ENCODE measurements at places on chromosomes 5 and 9.

GRCh38 chr5:73280821-73281746, 108.1 kb downstream of the TMEM174 start:
- peak; percentile 83 for DNase-seq

DNA sequence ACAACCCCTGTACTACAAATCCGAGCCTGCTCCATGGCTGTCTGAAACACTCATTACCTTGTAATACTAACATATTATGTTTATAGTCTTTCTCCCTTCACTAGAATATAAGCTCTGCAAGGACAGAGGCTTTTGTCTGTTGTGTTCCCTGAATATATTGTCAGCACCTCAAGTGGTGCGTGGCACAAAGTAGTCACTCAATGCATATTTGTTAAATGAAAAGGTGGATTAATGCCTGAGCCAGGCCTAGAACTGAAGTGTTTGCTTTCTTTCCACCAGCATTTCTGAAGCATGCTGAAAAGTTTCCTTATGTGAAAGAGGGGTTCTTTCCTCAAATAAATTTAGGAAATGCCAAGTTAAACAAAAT, 36.3 kb downstream of the ELL2 start:
- DNase-seq, result no peak

GRCh38 chr5:39213447-39214207, 5.7 kb downstream of the FYB1 start:
- no peak for DNase-seq

DNA sequence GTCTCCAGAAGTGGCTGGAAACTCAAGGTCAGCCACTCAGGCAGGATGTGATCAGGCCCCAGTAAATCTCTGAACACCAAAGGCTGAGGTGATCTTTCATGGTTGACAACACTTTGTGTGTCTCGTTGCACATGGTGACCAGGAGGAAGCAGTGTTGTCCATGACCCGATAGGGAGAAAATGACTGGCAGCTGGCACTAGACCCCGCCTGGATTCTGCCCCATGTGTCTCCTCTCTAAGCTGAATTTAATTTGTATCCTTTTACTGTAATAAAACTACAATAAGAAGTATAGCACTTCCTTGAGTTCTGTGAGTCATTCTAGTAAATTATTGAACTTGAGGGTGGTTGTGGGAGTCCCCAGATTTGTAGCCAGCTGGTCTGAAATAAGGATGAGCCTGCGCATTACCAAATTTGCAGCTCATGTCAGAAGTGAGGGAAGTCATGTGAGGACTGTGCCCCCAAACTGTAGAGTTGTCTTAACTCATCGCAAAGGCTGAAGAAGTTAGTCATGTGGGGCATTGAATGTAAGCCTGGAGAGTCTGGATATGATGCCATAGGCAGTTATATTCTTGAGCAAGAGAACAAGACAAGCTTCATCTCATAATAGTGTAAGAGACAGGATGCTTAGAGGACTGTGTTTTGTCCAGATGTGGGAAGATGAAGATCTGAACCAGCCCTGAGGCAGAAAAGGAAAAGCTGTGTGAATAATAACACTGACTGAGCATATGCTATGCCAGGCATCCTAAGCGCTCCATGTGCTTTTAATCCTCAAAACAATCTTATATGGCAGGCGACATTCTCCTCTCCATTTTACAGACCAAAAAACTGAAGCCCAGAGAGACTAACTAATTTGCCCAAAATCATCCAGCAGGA, 55.9 kb downstream of the TMEM215 start:
- DNase-seq, result no peak

DNA sequence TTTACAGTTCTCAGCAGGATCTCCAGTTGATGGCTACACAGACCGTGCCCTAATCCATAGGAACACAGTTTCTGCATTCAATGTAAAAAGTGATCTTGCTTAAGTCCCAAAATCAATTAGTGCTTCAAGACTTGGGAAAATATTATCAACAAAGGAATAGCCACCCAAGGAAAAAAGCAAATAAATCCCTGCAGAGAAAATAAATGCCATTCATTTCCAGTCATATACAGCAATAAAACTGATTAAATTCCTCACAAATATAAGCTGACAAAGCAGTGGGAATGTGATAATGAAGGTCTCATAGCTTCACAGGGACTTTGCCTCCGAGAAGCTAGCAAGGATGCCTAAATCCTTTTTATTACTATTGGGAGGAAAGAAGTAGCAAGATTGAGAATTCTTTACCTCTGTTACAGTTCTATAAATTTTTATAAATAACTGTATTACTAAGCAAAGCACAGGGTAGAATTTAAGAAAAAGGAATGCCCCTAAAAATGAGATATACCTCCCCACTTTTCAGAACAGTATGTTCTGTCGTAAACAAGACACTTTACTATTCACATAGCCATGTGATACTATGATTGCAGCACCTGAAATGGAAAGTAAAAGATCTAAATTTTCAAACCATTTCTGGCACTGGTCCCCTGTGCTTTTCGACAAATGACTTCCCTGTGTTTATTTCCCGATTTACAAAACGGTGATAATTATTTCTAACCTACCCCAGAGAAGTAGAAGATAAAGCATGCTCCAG, 59.8 kb downstream of the ARSB start:
- no peak for DNase-seq

DNA sequence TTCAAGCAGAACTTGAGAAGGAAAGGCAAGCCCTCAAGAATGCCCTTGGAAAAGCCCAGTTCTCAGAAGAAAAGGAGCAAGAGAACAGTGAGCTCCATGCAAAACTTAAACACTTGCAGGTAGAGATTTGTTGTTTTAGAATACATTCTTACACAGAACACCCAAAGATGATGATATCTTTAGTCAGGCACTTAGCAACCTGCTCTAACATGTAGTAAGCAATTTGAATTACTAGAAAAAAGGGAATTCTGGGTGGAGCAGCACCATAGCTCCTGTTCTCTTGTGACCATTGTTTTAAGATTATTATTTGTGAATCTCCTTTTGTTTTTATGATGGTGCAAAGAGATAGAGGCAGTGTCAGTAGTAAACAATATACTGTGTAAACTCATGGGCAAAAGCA, 63.1 kb downstream of the RAB14 start:
- no peak for DNase-seq

DNA sequence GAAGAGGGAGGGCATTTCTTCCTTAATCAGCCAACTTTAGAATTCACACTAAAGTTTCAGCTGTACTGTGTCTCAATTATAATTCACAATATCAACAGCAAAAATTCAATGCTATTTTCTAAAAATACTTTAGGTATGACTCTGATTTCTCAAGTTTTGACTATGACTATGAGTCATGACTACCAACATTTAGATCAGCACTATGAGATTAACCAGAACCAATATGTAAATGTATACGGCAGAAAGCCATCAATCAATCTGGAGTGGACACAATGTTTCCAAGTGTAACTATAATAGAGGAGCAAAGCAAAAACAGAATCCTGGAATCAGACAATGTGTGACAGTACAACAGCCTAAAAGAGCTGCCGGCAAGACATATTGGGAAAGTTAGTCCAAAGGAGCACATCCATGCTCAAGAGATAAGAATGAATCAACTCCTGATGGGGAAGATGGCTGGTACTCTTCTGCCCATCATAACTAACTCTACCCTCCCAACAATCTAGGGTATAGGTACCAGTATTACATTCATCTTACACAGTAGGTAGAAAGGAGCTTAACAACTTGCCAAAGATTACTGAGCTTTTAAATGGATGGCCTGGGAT, 294.4 kb downstream of the SEMA5A start:
- no peak for DNase-seq

DNA sequence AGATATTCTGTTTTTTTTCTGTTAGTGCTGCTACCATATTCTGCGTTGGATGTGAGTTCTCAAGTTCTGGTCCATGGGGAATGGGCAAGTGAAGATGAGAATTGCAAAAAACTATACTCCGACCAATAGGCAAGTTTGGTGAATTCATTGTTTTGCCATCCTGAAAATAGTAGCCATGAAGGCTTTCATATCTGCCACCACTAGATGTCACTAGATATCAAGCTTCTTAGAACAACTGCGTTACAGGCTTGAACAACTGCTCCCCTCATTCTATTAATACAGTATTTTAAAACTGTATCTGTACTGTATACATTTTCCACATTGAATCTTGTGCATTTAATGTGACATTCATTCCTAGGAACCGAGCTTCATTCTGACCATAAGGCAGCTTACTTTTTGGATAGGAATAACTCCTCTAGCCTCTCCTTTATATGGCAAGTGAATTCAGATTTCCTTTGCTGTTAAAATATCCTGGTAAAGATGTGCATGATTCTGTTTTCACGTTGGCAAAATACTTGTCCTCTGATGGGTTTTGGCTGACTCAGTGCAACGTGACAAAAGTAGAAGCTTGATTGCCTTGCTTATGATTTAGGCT, 163.6 kb downstream of the SREK1 start:
- DNase-seq, result peak; percentile 2

DNA sequence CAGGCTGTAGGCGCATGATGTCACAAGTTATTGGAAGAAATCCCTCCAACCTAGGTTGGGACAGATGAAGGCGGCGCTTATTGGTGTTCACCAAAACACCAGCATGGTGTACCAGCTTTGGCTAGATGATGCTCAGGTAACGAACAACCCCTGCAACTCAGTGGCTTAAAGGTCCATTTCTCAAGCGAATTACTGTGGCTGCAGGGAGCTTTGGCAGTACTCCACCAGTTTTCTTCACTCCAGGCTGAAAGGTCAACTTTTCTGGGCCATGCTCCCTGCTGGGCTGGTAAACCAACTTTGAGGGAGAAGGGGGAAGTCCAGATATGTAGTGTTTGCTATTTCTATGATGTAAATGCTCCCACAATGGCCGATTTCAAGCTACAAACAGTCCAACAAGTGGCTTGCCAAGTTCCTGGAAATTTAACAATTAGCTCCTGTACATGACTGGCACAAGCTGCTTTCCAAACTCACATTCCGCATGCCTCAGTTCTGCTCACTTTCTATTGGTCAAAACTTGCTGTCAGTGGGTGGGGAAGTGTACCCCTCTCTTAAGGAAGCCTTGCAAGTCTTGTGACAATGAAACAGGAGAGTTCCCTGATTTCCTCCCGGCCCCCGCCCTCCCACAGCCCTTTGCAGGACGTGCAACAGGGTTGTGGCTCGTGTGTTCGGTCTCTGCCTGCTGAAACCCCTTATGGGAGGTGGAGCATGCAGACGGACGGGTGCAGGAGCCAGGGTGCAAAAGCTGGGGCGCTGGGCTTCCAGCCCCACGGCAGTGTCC, 588 bp upstream of the ZBED3 start:
- DNase-seq, result no peak

- DNase-seq, result no peak
These were observed 58.7 kb downstream of the PRDM6 start for GRCh38 chr5:123147741-123148140.

- DNase-seq, result no peak
These were observed 85.2 kb downstream of the BASP1 start for GRCh38 chr5:17302604-17303003.

GRCh38 chr5:42912184-42912798, 100.6 kb upstream of the SELENOP start:
- no peak for DNase-seq

GRCh38 chr5:176596689-176597416, 13.1 kb downstream of the GPRIN1 start:
- DNase-seq, result no peak

- no peak for DNase-seq
These were observed 235.3 kb downstream of the GABRB2 start for GRCh38 chr5:161311146-161311708.

- DNase-seq, result no peak
These were observed 30.4 kb downstream of the RNF145 start for GRCh38 chr5:159178978-159179377.

- DNase-seq, result no peak
These were observed 41.2 kb downstream of the LRRTM2 start for GRCh38 chr5:138833726-138834480.

DNA sequence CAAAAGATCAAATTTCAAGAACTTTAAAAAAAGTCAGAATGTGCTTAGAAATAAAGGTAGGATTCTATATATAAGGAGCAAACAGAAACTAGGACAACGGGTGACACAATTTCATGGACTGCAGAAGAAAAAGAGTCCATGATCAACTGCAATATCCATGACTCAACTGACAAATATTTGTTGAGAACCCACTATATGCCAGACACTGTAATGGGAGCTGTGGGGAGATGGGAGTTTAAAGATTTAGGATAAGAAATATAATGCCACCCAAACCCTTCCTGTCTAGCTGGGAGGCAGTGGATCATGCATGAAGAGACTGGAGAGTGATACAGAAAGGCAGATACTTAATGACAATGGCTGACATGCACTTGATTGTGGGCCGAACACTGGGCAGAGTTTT, 27.6 kb upstream of the CCDC112 start:
- no peak for DNase-seq

DNA sequence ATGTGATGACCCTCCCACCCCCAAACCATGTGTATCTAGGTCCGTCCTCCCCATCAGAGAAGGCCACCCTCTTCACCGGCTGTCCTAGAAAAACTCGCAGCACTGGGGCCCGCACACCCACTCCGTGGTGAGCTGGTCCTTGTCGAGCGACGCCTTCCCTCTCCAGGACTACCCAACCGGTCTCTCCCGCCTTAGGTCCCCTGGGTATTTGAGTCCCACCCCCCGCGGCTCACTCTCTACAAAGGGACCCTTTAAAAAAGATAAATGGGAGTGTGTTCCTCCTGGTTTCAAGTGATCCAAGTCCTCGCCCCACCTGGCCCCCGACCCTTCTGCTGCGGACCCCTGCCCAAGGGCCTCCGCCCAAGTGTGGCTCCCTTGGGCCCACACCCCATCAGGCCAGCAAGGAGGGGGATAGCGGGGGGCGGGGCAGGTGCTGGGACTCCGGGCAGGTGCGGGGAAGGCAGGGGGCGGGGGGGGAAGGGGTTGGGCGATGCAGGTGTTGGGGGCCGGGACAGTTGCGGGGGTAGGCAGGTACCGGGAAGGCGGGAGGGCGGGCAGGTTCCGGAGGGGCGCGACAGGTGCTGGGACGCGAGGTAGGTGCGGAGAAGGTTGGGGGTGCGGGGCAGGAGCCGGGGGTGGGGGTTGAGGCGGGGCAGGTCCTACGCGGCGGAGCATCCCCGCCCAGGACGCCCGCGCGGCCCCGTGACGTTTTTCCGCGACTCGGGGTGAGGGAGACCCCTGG, 970 bp upstream of the ARRDC1 start:
- no peak for DNase-seq

GRCh38 chr9:81224166-81225081, 464.9 kb downstream of the TLE1 start:
- DNase-seq, result no peak

- no peak for DNase-seq
These were observed 29.6 kb downstream of the DNM1 start for GRCh38 chr9:128232528-128233428.

- DNase-seq, result no peak
These were observed 63.5 kb downstream of the PTPDC1 start for GRCh38 chr9:94147776-94148175.

Data from DMS79 (cell line).